ENCODE measurements at places on chromosomes 5 and 9. TPM values are rescaled to one million over a fixed set of nuclear protein-coding genes. Genes with fewer than 3 reads are reported as not detected.

The FBXO38 gene
- 70.1 TPM for total RNA-seq

The IL3 gene
- not detected for total RNA-seq

The CCL19 gene
- not detected for total RNA-seq

The SHISAL2B gene
- not detected for total RNA-seq

The NR2F1-AS1 gene
- 12.5 TPM for total RNA-seq

The MAT2B gene
- total RNA-seq, result 107 TPM

The UNC5A gene
- total RNA-seq, result not detected

The SH3GL2 gene
- total RNA-seq, result under 0.01 TPM

The NMUR2 gene
- total RNA-seq, result not detected

The PROB1 gene
- under 0.01 TPM for total RNA-seq

The OSTF1 gene
- 41.6 TPM for total RNA-seq

The PTGES gene
- total RNA-seq, result 2.8 TPM

The SLC45A2 gene
- not detected for total RNA-seq

The POU5F2 gene
- total RNA-seq, result 1.1 TPM

The PLAA gene
- 24.4 TPM for total RNA-seq

The CNOT6 gene
- total RNA-seq, result 10.8 TPM

The TSSK1B gene
- total RNA-seq, result under 0.01 TPM

The PCDHA7 gene
- under 0.01 TPM for total RNA-seq

The NR5A1 gene
- not detected for total RNA-seq

The ADRA1B gene
- total RNA-seq, result 0.56 TPM

The GKAP1 gene
- total RNA-seq, result 1.7 TPM

Measured in IMR-90 (cell line).